Pulmonary artery endothelial cell (primary cell): ENCODE measurements at places on chromosomes 2 and 18.

DNA sequence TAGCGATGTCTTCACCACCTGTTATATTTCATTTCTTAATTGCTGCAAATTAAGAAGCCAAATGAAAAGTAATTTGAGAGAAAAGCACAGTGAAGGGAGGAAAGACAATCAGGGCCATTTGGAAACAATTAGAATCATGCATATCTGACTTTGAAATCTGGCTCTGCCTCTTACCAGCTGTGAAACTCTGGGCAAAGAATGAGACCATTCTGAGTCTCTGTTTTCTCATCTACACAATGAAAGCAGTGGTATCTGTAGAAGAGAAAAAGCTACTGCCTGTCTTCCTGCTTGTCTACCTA lies 334.5 kb upstream of the CYRIA start:
- DNase-seq, result no peak

GRCh38 chr18:46820863-46821262 lies 64.0 kb upstream of the ST8SIA5 start:
- no peak for DNase-seq

- no peak for DNase-seq
Measured at GRCh38 chr2:55431982-55432627, 12.4 kb upstream of the CCDC88A start.

- no peak for DNase-seq
Measured at GRCh38 chr2:67281101-67281500, 116.0 kb upstream of the ETAA1 start.

GRCh38 chr2:119371111-119371510 lies 4.3 kb downstream of the DBI start:
- no peak for DNase-seq
